ENCODE measurements at places on chromosomes 11 and 22.

- no peak for DNase-seq
These were observed 88.2 kb upstream of the SEPTIN5 start for GRCh38 chr22:19626042-19626587.

DNA sequence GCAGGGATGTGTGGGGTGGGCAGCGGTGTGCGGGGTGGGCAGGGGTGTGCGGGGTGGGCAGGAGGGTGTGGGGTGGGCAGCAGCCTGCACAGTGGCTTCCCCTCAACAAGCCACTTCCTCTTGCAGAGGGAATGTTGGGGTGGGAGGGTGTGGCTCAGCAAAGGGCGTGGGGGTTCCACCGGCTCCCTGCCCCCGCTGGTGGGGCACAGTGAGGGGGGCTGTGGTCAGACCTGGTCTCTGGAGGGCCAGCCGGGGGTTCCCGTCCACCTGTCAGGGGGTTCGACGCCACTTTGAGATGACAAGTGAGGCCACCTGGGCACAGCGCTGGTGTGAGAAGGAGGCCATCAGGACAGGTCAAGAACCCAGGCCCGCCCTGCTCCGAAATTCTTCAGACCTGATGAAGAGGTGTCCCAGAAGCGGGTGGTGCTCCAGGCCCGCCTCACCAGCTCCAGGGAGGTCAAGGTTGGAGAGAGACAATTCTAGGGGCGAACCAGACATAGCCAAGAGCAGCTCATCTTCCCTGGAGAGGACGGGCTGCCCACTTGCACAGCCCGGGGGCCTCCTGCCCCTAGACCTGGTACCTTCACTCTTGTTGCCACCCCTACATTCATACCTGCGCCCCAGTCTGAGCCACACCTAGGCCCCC is 1.3 kb downstream of the C11orf21 start:
- peak; percentile 45 for DNase-seq

DNA sequence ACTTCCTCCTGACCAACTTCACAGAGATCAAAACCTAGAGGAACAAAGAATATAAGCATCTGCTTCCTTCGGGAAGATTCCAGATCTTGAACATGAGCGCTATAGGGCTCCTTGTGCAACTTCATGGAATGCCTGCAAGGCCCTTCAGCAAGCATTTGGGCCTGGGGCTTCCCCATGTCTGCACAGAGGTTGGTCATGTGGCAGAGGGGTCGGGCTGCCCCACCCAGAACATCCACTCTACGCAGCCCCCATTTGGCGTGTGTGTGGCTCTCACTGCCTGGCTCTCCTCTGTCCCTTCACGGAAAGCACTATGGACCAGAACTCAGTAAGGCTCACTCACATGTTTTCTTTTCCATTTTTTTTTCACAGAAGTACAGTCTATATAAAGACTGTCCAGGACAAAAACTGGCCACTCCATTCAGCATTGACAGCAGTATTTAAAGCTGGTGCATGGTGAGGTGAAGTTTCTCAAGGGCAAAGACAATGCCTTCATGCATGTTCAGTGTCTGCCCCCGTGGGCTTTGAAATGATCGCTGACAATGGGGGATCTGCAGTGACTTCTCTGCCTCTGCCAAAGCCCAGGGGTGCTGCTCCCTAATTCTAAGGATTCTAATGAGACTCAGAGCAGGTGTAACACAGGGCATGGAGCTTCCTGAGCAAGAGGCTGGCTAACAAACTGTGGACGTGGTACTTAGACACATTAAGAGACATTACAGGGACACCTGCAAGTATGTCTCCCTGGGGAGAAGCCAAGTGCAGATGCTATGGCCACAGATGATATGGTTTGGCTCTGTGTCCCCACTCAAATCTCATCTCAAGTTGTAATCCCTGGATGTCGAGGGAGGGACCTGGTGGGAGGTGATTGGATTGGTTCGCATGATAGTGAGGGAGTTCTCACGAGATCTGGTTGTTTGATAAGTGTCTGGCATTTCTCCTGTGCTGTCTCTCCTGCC is 66.5 kb upstream of the PITPNB start:
- DNase-seq: no peak

DNA sequence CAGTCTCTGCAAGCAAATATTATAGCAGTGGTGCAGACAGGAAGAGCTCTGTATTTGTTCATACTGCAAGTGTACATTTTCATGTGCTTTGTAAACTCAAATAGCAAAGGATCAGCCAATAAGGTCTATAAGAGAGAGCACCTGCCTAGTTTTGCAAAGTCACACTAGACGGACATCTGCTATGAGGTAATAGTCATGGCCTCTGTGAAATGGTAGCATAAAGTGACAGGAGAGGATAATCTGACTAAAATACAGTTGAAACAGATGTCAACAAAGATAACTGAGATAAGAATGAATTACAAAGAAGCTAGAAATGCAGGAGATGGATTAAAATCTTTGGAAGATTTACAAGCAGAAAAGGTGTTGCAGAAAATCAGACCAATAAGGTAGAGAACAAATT is 70.6 kb upstream of the SPON1 start:
- DNase-seq: no peak

DNA sequence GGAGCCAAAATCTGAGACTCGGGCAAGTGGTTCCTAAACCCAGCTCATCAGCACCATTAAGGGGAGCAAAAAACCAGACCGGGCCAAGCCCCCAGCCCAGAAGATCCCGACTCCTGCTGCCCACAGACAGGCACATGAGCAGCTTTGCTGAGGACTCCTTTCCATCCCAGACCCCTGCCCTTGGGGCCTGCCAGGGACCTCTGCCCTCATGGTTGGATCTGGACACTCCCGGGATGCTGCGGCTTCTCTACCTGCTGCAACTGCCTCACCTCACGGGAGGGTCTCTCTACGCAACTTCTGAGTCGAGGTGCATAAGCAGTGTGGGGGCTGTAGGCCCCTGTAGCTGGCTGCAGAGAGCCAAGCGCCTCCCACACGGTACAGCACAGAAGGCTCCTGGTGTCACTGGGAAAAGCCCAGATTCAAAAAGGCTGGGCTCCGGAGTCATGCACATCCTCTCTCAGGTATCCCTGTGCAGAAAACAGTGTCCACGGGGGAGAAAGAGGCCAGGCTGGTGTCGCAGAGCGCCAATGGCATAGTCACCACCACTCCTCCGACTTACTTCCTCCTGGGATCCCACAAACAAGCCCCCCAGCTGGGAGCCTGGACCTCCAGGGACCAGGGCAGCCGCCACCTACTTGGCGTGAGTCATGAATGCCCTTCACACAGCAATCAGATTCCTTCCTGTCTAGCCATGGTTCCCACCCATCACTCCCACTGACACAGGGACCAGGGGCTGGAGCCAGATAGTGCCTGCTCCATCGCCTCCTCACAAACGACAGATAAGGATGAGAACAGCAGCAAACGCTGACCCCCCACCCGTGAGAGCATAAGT is 122.1 kb downstream of the BCR start:
- no peak for DNase-seq

DNA sequence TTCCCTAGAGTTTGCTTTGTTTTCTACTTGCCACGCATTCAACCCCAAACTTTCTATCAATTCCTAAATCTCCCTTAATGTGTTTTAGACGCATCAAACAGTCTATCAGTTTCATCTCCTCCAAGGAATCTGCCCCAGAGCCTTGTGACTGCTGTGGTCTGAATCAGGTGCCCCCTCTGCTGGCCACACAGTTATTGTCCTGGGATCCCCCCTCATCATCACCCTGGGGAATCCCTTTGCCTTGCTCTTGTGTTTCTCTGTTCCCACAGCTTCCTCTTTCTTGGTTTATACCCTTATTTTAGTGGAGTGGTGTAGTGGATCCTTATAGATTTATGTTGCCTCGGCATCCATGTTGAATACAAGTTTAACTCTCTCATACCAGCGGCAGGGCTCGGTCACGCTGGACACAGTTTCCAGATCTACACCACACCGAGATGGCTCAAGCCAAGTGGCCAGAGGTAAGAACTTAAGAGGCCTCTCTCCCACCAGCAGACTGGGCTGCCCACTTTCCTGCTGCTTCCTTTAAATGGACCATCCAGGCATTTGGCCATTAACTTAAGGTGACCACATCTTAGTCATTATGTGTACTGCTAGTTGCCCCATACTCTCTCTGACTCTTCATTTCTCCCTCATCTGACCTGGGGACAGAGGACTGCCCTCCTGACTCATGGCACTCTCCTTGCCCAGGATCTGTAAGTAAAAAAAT is 8.2 kb downstream of the UPB1 start:
- peak; percentile 61 for DNase-seq

DNA sequence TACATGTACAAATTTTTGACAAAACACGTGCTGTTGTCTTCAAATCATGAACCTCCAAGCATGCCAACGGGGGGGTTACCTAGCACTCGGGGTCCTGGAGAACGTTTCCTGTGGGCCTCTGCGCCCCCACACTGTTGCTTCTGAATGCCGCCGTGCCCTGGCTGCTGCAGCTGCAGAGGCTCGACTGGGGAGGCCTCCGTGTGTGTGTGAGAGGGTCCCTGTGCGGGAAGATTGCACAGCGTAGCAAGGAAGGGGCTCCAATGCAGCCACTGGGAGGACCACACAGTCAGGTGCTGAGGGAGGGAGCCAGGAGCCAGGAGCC is 1322.2 kb downstream of the TBC1D22A start:
- DNase-seq: no peak

GRCh38 chr11:1128311-1129142 is 29.2 kb upstream of the MUC5AC start:
- DNase-seq: no peak

GRCh38 chr22:50699001-50699755 is 26.6 kb downstream of the SHANK3 start:
- no peak for DNase-seq

GRCh38 chr11:19283991-19284390 is 43.2 kb upstream of the E2F8 start:
- no peak for DNase-seq

DNA sequence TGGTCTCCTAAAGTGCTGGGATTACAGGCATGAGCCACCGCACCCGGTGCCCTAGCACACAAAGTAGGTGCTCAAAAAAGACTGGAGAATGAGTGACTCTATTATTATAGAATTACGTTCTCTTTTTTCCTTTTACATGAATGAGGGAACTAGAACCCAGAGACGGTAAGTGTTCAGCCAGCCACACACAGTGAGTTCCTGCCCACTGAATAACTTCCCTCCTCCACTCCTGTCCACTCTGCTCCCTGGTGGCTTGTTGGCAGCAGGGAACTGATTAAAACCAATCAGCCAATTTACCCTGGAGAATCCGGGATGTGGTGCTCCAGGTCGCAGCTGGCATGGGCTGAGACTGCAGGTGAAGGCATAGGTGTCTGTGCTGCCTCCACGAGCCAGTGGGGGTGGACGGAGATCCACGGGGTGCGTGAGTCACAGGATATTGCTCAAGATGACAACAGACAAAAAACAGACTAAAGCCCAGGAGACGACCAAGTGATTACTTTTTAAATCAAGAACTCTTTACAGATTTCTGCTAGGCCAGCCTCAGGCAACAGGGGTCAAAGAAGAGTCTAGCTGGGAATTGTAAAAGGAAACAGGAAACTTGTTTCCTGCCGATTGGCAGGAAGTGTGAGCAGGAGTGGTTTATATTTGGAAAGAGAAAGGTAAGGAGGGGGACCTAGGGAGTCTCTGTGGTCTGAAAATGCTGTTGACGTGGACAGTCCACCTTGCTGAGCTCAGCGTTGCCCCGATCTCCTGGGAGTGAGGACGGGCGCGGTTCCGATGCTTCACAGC is 95.2 kb upstream of the TP53I11 start:
- DNase-seq: no peak

GRCh38 chr22:36386900-36387708 is 663 bp downstream of the MYH9 start:
- DNase-seq: peak; percentile 62

DNA sequence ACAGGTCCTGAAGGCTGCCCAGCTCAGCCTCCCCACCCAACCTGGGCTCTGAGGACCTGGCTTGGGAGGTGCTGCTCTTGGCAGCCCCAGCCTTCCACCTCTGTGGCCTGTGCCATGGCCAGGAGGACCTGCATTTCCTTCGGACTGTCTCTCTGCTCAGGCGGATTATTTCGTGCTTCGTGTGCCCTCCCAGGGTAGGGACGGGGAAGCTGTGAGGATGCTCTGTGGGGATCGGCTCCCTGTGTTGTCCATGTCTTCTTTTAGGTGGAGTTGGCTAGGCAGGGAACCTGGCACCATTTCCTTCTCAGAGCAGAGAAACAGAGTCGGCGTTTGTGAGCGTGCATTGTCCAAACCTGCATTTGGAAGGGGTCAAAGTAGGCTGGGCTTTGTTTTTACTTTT is 34.1 kb downstream of the BCR start:
- no peak for DNase-seq

GRCh38 chr11:86108890-86109638 is 40.2 kb upstream of the PICALM start:
- no peak for DNase-seq

GRCh38 chr11:72228844-72229231 is 4.3 kb downstream of the INPPL1 start:
- no peak for DNase-seq

DNA sequence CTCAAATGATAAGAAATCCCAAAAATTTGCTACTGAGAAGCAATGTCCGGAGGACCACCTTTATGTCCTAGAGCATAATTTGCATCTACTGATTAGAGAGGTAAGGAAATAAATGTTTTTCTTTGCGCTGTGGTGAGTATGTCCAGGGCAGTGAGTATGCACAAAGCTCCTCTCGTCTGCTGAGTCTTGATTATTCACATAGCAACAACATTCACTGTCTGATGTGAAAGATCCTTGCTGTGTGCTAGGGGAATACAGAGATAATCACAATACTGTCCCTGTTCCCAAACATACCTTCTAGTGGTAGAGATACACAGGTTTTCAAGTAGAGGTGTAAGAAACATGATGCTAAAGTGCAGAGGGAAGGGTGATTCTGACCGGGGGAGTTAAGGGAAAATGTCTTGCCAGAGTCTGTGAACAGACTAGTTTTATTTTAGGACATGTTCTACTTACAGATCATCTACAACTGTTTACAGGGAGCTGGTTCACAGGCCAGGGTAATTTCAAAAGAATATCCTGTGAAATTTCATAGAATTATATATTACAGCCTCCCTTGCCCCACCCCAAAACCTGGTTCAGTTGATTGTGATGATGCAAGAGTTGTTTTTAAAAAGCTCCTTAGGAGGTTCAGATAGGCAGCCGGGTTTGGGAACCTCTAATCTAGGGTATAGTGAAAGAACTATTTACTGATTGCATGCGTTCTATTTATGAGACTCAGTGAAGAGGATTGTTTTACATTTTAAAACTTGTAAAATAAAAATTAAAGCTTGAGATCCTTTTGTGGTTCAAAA is 12.6 kb downstream of the MED17 start:
- no peak for DNase-seq

DNA sequence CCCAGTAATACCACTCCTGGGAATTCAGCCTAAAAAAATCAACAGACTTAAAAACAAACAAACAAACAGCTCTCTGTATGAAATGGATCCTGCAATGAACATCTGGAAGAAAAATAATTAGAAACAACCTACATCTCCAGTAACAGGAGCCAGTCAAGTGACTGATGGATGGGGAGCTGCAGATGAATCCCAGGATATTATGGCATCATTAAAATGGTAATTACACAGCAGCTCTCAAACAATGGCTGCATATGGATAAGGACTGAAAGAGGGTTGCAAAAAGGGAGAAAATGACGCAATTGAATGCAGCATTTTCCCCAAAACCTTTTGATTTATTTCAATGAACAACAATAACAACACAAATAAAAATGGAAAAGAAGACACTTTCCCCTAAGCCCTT is 4.1 kb downstream of the NPTXR start:
- DNase-seq: no peak

Data from activated CD4-positive, alpha-beta T cell treated with anti-CD3 and anti-CD28 coated beads, Interleukin-2, amount 10 ng/mL, durations not matched to agents 7 days and 5 days (primary cell).